MG63 (cell line): ENCODE measurements at places on chromosomes 11 and 22. TPM values are rescaled to one million over a fixed set of nuclear protein-coding genes. Genes with fewer than 3 reads are reported as not detected.

- peak; percentile 21 for DNase-seq
Observed at GRCh38 chr22:17366830-17367229, 2.4 kb upstream of the CECR2 start.

DNA sequence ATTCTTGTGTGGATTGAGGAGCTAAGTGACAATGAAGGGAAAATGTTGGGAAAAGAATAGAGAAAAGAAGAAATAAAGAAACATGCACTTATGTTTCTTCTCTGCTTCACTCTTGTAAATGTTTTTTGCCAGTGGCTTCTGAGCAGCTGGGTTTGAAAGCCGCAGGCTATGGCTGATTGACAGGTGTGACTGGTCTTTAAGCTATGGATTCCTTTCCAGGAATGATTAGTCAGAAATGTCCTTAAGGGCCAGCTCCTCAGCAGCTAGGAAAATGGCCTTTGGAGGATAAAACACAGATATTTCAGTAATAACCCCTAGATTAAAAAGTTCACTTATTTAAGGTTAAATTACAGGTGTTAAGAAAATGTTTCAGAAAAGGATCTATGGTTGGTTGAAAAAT is 6.5 kb upstream of the USP28 start:
- no peak for DNase-seq

DNA sequence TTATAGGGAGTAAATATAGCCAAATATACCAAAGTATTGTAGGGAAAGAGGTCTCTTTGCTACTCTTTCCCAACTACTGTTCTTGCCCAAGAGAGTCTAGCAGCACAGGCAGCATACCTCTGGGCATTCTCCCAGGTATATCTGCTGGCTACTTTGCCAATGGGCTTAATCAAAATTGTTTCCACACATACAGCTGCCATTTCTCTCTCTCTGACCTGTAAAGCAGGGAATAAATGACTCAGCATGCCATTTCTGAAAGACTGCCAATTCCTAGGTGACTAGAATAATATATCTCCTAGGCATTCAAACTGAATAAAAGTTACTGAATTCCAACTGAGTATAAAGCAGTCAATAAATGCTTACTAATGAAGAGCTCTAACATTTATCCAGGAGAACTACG is 44.6 kb downstream of the RDX start:
- DNase-seq: peak; percentile 11

- peak; percentile 85 for DNase-seq
Observed at GRCh38 chr22:30649430-30650007, 13.9 kb downstream of the SLC35E4 start.

Gene PKNOX2
- 0.94 and 15.3 TPM in 2 replicates for total RNA-seq

DNA sequence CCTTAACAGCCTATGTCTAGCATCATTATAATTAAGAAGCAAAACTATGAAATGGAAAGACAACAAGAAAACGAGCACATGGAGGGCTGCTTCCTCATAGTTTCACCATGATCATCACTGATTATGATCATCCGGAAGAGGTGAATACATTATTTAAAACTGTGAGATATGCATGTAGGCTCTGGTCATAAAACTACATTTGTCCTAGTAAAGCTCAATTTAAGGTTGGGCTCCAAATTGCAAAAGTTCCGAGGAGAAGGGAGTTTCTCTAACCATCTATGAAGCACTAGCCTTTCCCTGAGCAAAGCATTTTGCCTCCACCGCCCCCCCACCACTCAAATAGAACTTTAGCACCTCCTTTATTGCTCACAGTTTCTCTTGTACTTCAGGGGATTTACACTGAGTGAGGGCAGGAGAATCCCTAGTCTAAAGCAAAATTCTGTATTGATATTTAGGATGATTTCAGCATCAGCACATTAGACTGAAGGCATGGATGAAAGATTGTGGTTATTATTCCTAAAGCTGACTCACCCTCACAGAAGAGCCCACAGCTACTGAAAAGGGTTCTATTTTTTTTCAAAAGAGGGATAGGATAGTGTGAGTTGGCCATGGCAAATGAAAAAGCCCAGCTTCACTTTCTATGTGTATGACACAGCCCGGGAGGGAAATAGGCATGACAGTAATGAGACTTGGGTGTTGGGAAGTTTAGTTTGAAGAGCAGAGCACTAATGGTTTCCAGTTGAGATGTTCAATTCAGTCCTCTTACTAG is 203.4 kb downstream of the CADM1 start:
- DNase-seq: no peak

Gene SBF1
- total RNA-seq: 38.7 and 66.1 TPM in 2 replicates

Gene EMID1
- total RNA-seq: 1.4 and 2.7 TPM in 2 replicates

Gene SCGB1C1
- total RNA-seq: not detected in 2 replicates

Gene PNPLA5
- not detected in 2 replicates for total RNA-seq

DNA sequence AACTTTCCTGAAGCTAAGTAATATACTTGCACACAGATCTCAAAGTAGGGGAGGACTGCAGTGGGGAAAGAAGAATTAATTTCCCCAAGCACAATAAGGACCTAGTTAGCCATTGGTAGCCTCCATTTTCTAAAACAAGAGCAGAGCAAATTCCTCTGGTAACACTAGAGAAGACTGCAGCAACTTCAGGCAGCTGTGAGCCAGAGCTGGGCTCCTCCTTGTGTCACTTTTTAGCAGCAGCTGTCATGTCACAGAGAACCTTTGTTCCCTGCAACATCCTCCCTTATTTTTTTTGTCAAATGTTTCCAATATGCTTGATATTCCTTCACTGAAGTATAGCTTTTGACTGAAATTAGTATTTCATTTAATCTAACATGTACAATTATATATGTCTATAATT is 54.4 kb downstream of the RRAS2 start:
- no peak for DNase-seq

Gene FOLR2
- total RNA-seq: not detected in 2 replicates

Gene C11orf21
- total RNA-seq: 8.4 and 18.1 TPM in 2 replicates

DNA sequence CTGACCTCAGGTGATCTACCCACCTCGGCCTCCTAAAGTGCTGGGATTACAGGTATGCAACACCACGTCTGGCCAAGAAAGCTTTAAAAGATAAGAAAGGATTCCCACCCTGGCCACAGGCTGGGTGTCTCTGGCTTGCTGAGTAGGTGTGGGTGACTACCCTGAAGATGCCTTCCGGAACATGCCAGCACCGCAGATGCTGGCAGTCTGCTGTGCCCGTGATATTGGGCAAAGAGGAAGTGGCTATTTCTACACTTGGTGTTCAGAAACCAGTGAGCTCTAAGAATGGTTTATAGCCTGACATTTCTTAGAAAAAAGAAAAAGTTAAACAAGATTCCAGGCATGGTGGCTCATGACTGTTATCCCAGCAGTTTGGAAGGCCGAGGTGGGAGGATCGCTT is 6.1 kb downstream of the MRPL11 start:
- no peak for DNase-seq

Gene AMOTL1
- 15.1 TPM in 2 replicates for total RNA-seq

GRCh38 chr11:61265357-61265756 is 24.4 kb downstream of the PGA5 start:
- DNase-seq: no peak

Gene TRIM48
- not detected in 2 replicates for total RNA-seq

DNA sequence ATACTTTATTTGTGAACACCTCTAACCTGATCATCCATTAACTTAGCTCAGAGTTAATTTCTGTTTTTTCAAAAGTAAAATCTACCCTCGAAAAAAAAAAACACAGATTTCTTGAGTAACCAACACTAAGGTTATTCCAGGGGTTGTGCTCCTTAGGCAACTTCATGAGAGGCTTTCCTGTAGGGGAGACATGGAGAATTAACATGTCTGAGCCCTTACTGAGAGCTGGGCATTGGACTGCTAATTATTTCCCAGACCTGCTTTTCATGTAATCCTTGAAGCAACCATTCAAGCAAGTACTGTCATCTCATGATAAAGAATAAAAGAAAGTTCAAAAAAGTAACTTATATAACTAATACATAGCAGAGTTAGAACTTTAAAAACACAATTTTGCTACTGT is 13.5 kb upstream of the UPB1 start:
- no peak for DNase-seq

DNA sequence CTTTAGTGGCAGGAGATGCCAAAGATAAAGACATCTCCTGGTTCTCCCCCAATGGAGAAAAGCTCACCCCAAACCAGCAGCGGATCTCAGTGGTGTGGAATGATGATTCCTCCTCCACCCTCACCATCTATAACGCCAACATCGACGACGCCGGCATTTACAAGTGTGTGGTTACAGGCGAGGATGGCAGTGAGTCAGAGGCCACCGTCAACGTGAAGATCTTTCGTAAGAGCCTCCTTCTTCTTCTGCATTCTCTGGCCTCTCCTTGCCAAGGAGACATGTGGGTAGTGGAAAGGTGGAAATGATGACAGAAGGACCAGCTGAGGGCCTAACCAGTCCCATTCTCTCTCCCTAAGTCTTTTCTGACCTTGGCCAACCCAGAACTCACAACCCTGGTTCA is 110.1 kb upstream of the TTC12 start:
- DNase-seq: no peak

GRCh38 chr11:45513821-45514340 is 151.5 kb downstream of the CHST1 start:
- DNase-seq: no peak

- DNase-seq: no peak
Observed at GRCh38 chr11:10793470-10794255, 15.1 kb downstream of the EIF4G2 start.

Gene CHRM4
- total RNA-seq: not detected in 2 replicates

Gene C2CD2L
- 2.9 and 5.1 TPM in 2 replicates for total RNA-seq

Gene SCN2B
- total RNA-seq: not detected in 2 replicates

DNA sequence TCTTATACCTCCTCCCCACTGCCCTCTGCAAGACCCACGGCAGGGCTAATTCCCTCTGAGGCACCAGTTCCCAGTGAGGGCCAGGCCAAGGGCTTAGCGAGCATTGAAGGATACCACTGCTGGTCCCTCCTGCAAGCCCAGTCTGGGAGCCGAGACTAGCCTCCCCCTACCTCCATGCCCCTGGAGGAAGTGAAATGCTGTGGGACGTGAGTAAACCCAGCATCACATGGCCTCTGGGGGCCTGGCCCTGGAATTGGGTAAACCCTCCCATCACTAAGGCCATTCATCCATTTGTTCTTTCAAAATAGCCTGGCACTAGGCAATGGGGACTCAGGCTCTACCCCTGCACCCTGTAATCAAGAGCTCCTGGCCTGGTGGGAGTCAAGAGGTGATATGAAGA is 24.7 kb downstream of the ARAP1 start:
- no peak for DNase-seq

Gene DDIAS
- total RNA-seq: 9.2 and 10.3 TPM in 2 replicates

Gene KCNJ11
- total RNA-seq: not detected in 2 replicates

DNA sequence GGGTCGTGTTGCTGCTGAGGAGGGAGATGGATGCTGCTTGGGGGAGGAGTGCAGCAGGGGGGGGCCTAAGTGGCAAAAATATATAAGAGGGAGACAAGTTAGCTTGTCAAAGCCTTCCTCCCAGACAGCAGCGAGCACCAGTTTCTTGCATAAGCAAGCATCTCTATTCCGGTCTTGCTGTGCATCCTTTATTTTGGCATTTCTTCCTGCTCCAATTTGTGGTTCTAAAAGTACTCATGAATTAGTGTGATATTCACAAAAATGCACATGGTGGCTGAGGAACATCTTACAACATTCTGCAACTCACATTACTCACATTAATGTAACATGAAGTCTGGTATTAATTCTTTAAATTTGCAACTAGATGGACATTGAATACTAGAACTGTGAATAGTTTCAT is 32.1 kb downstream of the GDPD5 start:
- DNase-seq: no peak

- peak; percentile 76 for DNase-seq
Observed at GRCh38 chr22:42179616-42180015, 49.0 kb upstream of the CYP2D6 start.

DNA sequence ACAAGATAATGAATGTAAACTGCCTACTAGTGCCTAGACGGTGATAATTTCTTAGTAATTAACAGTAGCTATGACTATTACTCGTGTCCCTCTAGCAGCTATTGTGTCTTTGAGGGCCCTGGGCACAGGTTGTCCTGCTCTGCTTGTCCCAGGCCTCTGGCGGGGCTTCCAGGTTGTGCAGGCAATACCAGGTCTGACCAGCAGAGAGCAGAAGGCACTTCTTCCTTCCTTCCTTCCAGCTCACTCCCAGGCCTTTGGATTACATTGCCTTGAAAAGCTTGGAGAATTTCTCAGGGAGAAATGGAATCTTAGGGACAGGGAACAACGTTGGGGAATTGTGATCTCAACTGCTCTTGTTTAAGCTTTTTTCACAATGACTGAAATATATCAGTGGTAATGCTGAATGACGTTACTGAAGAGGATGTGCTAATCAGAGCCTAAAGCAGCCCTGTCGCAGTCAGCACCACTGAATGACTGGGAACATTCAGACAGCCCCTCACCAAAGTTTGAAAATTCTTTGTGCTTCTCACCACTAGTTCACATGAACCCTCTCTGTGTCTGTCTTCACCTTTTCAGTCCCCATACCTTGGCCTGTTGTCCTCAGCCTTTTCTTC is 8.4 kb upstream of the CCKBR start:
- peak; percentile 37 for DNase-seq

DNA sequence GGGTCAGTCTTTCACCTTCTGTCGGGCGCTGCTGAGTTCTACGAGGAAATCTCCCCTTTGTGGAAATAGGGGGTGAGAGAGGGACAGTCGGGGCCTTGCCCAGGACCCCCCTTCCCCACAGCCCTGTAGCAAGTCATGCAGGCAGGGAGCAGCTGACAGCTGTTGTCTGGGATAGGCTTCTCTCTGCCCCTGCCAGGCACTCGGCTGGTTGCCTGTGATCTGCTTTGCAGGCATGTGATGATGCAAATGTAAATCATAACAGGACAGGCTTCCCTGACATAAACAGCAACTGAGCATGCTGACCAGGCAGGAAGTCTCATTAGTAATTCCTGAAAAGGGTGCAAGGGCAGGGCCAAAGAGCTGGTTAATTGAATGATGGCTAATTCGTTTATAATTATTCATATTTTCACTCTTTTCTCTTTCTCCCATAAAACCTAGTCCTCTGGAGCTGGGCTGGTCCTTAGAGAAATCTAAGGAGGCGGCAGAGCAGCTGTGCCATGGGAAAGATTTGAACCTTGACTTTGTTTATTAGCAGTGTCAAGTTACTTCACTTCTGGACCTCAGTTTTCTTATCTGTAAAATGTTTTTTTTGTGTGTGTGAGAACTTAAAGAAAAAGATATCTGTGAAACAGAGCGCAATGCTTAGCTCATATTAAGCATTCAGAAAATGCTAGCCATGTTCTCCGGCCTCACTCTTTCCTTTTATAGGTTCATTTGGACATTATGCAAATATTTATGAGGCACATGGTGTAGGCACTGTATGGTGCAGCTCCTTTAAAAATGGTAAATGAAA is 129.7 kb downstream of the LDLRAD3 start:
- DNase-seq: peak; percentile 95

DNA sequence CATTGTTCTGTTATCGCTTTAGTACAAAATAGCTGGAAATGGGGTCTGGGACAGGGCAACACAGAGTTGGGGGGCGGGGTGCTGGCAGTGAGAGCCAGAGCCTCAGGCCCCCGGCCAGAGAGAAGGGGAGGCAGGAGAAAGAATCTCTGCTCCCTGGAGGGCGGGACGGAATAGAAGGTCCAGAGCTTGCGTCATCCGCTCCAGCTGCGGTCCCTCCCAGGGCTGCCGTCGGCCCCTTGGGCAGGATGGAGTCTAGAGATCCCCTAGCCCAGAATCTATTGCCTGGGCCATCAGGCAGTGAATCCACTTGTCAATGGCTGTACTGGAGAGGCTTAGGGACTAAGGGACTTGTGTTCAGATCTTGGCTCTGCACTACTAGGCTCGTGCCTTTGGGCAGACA is 5.0 kb downstream of the TP53I11 start:
- no peak for DNase-seq

Gene SRPRA
- total RNA-seq: 88.3 and 102 TPM in 2 replicates

GRCh38 chr11:92698742-92699141 is 270.7 kb upstream of the MTNR1B start:
- DNase-seq: no peak

- DNase-seq: no peak
Observed at GRCh38 chr11:130465263-130465662, 16.8 kb downstream of the ADAMTS15 start.
